Stimulated activated CD4-positive, alpha-beta T cell treated with anti-CD3 and anti-CD28 coated beads, Interleukin-15, amount 100 ng/mL, for 1 hour (primary cell): ENCODE measurements at places on chromosomes 5 and 9.

DNA sequence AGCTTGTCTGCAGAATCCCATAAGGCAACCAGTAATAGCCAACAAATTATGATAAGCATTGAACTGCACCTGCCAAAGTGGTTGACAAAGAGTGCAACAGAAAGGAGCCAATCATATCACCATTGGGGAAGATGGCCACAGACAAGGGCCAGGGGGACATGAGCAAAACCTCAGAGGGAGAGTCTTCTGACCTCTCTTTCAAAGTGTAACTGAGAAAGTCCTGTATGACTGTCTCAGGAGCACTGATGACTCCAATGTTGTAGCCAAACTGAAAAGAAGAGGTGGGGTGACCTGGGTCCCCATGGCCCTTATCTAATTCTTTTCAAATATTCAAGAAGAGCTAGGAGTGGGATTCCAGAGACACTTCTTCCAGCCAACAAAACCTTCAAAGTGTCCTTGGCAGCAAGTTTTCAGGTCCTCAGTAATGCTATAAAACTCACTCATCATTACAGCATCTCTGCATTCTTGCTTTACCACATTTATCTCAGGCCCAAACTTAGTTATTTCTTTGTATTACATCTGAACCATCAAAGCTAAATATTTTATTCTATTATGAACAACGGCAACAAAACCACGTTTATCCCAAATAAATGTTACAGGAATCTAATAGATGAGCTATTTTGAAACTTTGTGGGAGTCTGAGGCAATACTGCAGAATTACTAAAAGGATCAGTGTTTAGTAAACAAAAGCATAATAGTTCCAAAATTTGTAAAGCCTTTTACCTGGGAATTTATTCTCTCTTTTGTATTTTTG, 24.4 kb downstream of the FBLL1 start:
- DNase-seq, result no peak

GRCh38 chr9:83220730-83221129, 157.8 kb upstream of the RASEF start:
- DNase-seq, result no peak

- no peak for DNase-seq
Observed at GRCh38 chr9:123390337-123391135, 34.5 kb downstream of the CRB2 start.

- DNase-seq, result no peak
Observed at GRCh38 chr9:108722396-108722795, 133.4 kb downstream of the ACTL7B start.

DNA sequence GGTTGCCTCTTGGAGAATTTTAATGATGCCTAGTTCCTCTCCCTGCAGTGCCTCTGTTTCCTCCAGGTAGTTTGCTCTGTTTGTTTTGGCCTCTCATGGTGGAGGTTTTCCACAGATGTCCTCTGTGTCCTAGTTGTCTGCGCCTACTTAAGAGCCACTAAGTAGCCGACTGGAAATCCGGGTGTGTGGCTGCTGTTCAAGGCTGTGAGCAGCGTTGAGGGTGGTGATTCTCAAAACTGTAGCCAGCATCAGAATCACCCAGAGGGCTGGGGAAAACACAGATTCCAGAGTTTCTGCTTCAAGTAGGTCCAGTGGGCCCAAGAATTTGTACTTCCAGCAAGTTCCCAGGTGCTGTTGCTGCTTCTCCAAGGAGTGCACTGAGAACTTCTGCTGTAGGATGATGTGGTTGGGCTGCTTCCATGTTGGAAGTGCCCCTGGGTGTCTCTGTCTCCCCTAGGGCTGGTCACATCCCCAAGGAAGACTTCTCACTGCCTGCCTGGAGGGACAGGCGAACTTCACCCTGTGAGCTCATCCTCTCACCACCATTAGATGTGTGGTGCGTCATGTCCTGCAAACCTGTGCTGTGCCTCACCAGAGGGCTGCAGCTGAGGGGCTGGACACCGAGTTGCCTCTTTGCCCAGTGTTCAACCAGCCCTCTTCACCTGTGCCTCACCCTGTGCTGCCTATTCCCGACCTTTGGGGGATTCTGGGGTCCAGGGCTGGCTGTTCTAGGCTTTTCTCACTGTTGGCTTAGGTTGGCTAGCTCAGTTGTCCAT, 34.8 kb downstream of the SECISBP2 start:
- DNase-seq, result no peak

DNA sequence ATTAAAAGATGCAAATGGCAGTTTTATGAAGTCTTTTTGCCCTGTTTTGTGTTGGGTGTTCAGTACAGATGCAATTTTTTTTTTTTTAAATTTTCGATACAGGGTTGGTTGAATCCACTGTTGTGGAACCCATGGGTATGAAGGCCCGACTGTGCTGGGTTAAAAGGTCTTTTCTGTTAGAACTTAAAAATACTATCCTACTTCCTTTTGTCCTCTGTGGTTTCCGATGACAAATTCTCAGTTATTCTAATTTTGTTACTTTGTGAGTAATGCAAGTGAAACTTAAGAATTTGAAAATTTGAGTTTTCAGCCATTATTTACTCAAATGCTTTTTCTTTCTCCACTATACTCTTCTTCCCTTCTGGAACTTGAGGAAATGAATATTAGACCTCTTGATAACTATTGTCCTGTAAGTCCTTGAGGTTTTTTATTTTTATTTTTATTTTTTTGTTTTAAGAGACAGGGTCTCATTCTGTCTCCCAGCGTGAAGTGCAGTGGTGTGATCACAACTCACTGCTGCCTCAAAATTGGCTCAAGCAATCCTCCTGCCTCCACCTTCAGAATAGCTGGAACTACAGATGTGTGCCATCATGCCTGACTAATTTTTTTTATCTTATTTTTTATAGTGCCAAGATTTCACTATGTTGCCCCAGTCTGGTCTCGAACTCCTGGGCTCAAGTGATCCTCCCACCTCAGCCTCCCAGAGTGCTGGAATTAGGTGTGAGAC, 67.5 kb downstream of the ZCCHC7 start:
- no peak for DNase-seq
